ENCODE measurements at places on chromosomes 3 and 15.

DNA sequence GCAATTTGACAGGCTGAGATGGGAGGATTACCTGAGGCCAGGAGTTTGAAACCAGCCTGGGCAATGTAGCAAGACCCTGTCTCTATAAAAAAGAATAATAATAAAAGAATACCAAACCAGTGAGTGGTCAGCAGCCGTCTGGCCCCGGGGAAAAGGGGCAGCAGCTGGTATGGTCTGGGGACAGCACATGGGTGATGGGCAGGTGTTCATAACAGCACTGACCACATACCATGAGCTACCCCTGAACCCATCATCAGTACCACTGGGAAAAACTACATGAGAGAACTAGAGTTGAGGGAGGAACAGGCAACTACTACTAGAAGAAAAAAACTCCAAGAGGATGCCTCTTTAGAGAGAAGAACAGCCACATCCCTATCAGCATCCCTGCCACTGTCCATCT, 40.7 kb downstream of the ARHGEF3 start:
- no peak for DNase-seq

DNA sequence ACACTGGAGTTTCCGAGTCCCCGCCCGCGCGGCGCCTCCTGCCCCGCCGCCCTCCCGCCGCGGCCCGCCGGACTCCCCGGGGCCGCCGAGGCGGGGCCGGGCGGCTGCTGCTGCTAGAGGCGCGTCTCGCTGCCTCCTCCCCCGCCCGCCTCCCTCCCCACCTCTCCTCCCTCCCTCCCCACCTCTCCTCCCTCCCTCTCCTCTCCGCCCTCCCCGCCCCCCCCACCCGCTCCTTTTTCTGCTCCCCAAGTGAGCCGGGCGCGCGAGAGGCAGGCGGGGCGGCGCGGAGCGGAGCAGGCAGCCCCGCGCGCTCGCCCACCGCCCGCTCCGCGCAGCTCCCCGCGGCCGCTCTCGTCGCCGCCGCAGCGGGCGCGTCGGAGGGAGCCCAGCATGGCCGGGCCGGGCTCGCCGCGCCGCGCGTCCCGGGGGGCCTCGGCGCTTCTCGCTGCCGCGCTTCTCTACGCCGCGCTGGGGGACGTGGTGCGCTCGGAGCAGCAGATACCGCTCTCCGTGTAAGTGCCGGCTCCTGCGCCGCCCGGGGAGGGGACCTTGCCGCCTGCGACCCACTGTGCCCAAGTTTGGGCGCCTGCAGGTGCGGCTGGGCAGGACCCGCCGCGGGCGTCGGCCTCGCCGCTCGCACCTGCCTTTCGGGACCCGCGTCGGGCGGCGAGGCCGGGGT, at the start of gene CACNA2D3:
TSS of gene CACNA2D3 (plus strand) at position 229 of the 679 bp plus-strand sequence.
- no peak for DNase-seq

DNA sequence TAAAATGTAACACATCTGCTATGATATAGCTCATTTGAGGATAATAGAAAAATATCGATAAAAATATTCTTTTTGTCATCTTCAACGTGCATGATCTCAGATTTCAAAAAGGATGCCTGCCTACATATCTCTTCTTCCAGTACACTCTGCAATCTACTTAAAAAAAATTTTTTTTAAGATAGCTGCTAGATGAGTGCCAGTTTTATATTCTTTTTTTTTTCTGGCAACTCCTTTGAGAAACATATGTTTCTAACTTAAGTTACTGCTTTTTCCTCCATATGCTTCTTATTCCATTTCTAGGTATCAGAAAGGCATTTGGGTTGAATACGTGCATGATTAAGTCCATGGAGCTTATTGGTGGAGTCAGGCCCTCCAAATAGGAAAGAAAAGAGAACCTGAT, 160.4 kb downstream of the PPM1L start:
- no peak for DNase-seq

DNA sequence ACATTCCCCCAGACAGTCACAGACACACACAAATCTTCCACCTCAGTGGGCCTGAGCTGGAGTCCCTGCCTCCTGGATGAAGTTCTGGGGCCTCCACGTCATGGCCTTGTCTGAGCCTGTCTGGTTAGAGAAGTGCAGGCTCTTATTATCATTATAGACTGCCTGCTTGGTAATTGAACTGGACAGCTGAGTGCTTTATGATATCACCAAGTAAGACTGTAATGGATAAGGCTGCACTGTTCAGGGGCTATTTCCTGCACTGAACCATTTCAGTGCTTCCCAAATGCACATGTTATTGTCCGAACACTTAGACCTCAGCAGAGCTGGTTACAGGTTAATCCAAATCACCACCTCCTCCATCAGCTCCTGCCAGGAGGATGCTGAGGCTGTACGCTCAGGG, 8.7 kb upstream of the ST6GAL1 start:
- no peak for DNase-seq

- no peak for DNase-seq
Measured at GRCh38 chr15:67520321-67521028, 456 bp upstream of the C15orf61 start.

- no peak for DNase-seq
Measured at GRCh38 chr3:189698811-189699210, 67.6 kb downstream of the TP63 start.

- peak; percentile 16 for DNase-seq
Measured at GRCh38 chr3:69085168-69085832, 563 bp downstream of the ARL6IP5 start.

DNA sequence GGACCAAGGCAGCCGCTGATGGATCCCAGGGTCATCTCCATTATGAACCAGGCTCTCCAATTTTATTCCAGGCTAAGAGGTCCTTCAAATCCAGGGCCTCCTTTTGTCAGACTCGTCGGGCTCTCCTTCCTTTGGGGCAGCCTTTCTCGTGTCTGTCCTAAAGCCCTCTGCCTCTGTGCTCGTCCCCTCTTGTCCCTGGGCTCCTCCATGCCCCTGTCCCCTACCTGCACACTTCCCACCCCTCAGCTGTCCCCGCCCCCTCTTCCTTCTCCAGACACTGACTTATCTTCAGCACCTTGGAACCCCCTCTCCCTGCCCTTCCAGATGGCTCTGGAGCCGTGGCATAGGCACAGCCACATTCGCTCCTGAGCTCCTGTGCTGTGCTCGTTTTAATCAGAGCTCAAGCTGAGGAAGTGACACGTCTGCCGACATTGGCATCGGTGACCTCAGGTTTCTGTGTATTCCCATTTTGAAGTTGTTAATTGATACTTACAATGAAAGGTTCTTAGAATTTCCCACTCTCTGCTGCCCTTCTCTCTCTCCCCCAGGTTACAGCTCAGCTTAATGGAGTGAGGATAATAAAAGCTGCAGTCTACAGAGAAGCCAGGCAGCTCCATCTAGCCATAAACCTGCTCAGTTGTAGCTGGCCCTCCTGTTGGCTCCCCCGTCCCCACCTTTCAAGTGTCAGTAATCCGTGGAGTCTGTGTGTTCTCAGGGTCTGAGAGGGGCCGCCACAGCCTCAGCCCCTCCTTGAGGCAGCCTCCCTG, 51.1 kb upstream of the SEC22A start:
- no peak for DNase-seq

- DNase-seq = no peak
Measured at GRCh38 chr15:90691369-90691768, 25.8 kb upstream of the BLM start.

GRCh38 chr3:113287803-113288648, 76.7 kb downstream of the BOC start:
- peak; percentile 64 for DNase-seq

DNA sequence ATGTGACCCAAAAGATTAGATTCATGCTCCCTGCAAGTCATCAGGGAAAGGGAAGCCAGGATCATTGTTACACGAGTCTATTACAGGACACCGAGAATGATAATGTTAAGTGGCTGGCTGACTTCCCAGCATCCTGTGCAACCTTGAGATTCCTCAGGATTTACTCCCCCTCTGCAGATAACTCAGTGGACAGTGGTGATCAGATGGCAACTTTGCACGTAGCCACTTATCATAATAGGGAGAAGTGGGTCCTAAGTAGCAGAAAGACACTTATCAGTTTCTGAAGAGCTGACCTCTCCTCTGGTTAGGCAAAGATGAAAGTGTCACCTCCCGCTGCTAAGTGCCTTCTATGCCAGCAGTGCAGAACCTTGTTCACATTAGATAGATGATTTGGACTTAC, 6.7 kb upstream of the TMPRSS7 start:
- no peak for DNase-seq

GRCh38 chr3:196531418-196531817, 16.3 kb upstream of the SMCO1 start:
- DNase-seq = no peak

DNA sequence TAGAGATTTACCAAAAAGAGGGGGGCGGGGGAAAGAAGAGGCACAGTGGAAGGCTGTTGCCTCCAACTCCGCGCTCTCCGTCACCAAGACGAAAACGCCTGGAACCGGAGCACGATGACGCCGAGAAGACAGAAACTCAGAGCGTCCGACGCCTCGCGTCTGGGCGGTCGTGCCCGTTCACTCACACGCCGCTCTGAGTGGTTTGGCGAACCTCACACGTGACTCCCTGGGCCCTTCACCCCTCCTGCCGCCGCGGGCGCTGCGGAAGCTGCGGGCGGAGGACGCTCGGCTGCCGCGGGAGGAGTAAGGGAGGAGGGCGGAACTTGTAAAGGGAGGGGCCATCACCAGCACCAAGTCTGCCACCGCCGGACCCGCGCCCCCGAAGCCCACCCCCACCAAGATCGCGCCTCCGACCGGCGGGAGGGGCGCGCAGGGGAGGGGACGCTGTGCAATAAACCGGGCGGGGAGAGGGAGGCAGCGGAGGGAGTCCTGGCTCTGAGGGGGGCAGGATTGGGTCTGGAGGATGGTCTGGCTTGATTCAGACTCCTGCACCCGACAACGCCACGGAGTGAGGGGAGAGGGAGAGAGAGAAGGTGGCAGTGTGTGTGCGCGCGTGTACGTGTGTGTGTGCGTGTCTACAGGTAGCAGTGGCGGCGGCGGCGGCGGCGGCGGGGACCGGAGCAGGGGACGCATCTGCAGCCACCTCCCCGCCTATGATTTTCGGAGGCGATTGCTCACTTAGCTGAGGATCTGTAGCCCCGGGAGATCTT, 1.9 kb upstream of the NLGN1 start:
- no peak for DNase-seq

DNA sequence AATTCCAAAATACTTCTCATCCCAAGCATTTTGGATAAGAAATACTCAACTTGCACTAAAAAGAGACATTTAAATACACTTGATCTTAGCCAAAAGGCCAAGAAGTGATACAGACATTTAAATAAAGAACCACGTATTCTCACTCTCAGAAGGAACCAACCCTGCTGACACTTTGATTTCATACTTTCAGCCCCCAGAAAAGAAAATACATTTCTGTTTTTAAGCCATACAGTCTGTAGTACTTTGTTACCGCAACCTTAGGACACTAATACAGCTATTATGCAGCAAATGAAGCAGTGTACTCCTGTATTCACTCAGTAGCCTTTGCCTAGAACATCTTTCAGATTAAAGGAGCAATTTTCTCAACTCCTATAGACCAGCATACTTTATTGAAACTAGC, 86.7 kb downstream of the TBC1D5 start:
- DNase-seq = no peak

DNA sequence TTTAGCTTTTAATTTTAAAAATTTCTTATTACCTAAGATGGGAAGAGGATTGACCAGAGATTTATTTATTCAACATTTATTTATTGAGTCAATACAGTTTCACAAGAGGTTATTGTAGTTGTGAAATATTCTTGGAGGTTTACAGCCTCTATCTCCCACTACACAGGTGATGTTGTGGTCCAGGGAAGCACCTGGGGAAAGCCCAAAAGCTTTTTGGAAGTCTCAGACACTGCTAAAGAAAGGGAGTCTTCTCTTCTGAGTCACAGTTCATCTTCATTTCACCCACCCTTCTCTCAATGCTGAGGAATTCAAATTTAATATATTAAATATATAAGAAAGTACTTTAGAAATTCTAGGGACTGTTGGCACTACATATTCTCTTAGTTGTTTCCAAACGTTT, 41.8 kb downstream of the SERPINI1 start:
- no peak for DNase-seq

DNA sequence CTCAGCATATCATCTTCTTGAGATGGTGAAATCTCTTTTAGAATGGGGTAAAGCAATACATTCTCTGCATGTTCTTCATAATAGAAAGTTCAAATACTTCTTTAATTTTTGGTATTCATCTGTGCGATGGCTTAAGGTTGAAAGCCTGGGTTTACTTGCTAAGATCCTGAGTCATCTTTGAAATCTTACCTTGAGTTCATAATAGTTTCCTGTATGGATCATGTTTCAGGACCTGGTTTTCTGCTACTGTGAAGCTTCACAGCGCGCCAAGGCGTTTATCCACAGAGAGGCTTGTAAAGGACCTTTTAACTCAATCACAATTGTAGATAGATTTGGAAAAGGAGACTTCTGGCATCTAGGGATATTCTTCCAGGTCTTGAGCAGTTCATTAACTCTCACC, 39.0 kb downstream of the MED12L start:
- DNase-seq = no peak

GRCh38 chr3:156659260-156659659, 15.1 kb upstream of the TIPARP start:
- no peak for DNase-seq

- no peak for DNase-seq
Measured at GRCh38 chr15:63449731-63450130, 54.7 kb upstream of the USP3 start.
